ENCODE measurements at places on chromosomes 13 and 19. TPM values are rescaled to one million over a fixed set of nuclear protein-coding genes. Genes with fewer than 3 reads are reported as not detected.

NLRP4 gene
- total RNA-seq, result 1.5 TPM

HCST gene
- total RNA-seq, result 4.5 TPM

HSD17B14 gene
- total RNA-seq, result 5.6 TPM

ZNF154 gene
- 1.0 TPM for total RNA-seq

CNN1 gene
- 267 TPM for total RNA-seq

TEX26 gene
- 1.2 TPM for total RNA-seq

YJEFN3 gene
- 2.9 TPM for total RNA-seq

DPP9 gene
- 17.8 TPM for total RNA-seq

FOXO1 gene
- 46.8 TPM for total RNA-seq

ZNF729 gene
- total RNA-seq, result not detected

FGF22 gene
- total RNA-seq, result 1.4 TPM

SIGLEC8 gene
- 0.21 TPM for total RNA-seq

TUBA3C gene
- total RNA-seq, result not detected

- DNase-seq, result no peak
Measured at GRCh38 chr13:80166352-80166751, 174.6 kb downstream of the SPRY2 start.

DNA sequence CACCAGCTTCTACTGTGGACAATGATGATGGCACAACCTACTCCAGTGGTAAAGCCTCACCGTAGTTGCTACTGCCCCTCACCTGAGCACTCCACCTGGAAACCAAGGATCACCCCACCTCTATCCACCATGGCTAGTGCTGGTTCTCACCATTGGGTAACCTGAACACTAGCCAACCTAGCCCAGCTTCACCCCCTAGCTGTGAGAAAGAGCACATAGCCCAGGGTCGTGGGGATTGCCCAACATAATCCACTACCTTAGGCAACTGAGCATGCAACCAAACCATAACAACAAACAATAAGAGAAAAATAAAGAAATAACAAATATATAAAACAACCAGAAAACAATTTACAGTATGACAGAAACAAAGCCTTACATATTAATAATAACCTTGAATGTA lies 560.1 kb downstream of the DIAPH3 start:
- no peak for DNase-seq

- DNase-seq, result no peak
Measured at GRCh38 chr19:4258181-4258580, 11.3 kb downstream of the YJU2 start.

GRCh38 chr13:42786715-42787114 lies 5.3 kb downstream of the FAM216B start:
- no peak for DNase-seq

DNA sequence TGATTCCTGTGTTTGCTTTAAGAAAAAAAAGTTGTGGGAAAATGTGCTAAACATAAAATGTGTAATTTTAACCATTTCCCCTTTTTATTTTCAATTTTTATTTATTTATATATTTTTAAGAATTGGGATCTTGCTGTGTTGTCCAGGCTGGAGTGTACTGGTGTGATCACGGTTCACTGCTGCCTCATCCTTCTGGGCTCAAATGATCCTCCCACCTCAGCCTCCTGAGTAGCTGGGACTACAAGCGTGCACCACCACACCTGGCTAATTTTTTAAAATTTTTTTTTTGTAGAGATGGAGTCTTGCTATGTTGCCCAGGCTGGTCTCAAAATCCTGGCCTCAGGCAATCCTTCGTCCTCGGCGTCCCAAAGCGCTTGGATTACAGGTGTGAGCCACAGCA lies 19.0 kb downstream of the CACNG6 start:
- no peak for DNase-seq

GRCh38 chr19:2424686-2425621 lies 2.4 kb downstream of the TIMM13 start:
- no peak for DNase-seq

DNA sequence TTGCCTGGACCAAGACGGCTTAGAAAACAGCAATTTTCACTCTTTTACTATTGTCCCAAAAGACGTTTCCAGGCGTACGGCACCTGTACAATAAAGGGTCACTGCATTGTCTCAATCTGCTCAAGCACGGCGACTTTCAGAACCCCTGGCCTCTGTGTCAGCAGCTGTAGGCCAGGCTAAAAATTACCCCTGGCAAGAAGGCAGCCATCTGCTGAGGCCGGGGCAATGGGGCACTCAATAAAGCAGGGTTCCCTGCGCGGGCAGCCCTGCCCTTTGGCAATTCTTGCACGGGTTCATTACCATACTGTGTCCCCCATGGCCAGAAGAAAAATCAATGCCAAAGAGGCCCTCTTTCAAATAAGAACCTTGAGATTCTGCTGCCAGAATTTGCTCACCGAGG lies 52.1 kb downstream of the STK24 start:
- no peak for DNase-seq

DNA sequence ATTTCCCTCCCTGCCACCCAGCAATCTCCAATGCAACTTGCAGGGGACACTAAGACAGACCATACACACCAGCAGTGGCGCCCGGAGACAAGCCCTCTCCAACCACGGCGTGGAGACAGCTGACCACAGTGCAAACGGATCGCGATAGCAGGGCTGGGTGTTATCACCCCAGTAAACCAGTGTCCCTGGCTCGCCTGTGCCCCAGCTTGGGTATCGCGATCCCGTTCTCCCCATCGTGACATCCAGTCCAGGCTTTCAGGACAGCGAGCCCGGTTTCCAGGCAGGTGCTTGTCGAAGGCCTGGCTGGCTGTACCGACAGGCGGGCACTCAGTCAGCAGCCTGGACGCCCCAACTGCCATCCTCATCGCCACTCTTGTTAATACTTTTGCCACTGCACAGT lies 20.7 kb upstream of the NANOS2 start:
- no peak for DNase-seq

DNA sequence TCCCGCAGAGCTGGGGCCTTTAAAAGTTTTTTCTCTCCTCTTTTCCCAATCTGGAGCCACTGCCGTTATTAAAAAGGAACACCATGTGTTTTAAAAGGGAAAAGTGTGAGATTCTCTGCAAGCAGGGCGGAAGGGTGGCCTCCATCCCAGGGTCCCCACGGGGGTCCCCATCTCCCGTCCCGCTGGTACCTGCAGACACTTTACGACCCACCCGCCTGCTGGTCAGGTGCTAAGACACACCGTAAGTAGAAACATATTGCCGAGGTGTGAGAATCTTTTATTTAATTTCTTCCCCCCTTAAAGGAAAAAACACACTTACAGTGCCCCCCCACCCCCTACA lies 1.8 kb downstream of the CRLF1 start:
- DNase-seq, result no peak

DNA sequence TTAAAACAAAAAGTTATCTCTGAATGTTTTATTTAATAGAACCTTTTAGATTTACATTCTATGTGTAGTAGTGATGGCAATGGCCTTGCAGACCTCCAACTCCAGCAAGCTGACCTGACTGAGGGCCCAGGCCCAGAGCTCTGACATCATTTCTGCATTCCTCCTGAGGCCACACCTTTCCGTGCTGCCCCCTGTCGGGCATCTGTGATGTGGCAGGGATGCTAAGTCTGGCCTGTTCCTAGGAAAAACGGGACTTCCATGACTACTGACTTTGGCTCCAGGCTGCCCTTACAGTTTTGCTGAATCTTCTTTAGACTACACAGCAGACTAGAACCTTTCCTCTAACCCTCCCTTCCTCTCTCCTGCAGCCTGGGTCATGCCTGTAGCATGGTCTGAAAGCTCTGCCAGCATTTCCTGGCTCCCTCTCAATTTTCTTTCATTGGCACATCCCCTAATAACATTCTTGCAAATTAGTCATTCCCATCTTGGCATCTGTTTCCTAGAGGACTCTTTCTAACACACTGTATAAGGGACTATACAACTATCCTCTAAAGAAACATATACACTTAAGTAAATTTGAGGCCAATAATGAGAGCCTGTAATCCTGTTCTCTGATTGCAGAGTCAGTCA lies 249.1 kb downstream of the GPC5 start:
- no peak for DNase-seq

DNA sequence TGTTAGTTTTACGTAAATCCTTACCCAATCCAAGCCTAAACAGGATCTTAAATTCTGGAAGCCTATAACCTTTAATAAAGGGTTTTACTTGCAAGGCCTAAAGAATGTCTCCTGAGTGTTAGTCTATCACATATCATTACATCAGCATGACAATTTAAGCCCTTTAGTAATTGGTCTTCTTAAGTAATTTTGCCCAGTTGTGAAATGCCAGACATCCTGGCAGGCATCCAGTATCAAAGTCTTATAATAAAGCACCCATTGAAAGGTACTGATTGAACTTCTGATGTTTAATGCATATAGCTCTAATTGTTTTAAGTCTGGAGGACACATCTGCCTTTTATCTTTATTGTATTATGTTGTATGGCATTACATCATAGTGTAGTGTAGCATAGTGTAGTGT lies 1078.9 kb downstream of the SLITRK1 start:
- DNase-seq, result no peak

DNA sequence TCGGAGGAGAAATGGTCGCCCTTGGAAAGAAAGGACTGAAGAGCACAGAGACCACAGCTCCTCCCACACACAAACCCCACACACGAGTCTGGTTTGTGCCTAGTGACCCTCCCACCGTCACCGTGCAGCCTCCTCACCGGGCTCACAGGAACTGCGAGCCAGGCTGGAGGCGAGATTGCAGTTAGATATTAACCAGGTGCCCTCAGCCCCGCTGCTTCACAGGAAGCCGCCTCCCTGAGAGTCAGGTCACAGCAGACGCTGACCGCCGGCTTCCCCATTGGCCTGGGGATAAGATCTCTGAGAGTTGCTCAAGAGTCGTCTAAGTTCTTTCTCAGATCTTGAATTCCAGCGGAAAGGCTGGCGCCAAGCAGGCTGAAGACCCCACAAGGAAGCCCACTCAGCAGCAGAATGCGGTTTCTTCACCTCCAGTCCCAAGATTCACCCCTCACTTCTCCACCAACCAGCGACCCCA lies 870 bp downstream of the ZNF44 start:
- peak; percentile 56 for DNase-seq

DNA sequence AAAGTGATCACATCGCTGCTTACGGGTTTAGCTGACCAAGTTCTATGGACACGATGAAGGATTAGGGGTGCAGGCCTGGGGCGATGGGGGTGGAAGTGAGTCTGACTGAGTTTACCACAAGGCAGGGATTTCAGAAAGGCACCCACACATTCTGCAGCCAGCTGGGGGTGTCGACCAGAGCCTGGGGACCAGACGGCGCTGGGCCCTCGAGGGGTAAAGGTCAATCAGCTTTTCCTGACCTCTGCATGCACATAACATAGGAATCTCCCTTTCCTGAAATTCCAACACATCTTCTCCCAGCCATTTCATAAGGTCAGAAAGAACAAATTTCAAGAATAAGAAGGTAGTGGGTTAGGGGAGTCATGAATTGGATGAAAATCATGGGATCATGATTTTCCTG lies 92.0 kb downstream of the ZNF536 start:
- no peak for DNase-seq

DNA sequence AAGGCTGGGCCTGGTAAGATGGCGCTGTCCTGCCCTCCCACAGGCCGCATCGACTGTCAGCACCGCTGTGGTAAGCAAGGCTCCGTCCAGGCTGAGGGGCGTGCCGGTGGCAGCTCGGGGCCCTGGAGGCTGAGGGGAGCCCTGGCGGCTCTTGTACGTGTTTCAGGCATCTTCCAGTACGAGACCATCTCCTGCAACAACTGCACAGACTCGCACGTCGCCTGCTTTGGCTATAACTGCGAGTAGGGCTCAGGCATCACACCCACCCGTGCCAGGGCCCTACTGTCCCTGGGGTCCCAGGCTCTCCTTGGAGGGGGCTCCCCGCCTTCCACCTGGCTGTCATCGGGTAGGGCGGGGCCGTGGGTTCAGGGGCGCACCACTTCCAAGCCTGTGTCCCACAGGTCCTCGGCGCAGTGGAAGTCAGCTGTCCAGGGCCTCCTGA lies 1.2 kb downstream of the IZUMO4 start:
- no peak for DNase-seq

DNA sequence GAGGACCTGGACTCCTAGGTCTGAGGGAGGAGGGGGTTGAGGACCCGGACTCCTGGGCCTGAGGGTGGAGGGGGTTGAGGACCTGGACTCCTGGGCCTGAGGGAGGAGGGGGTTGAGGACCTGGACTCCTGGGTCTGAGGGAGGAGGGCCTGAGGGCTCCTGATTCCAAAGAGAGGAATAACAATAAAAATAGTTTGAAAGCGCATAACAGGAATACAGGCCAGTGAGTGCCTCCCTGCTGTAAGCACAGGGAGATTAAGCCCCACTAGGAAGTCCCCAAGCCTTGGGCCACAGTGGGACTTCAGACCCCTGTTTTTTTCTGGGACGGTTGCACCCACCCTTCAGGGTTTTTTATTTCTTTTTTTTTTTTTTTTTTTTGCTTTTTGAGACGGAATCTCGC lies 1.2 kb upstream of the SBK2 start:
- no peak for DNase-seq

DNA sequence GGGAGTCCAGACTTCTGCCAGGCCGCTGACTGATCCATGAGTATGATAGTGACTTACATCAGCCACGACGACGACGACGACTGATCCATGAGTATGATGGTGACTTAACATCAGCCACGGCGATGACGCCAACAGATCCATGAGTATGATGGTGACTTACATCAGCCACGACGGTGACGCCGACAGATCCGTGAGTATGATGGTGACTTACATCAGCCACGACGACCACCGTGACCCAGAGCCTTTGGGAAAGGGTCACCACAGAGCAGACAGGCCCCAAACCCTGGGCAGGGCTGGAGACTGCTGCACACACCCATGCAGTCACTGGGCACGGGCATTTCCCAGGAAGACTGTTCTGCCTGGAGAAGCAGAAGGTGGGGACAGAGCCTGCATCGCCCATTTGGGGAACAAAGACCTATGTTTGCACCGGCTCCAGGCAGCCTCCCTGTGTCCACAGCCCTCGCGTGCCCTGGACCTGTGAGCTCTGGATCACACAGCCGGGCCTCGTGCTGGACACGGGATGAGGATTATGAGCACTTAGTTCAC lies 130.9 kb upstream of the SPACA7 start:
- DNase-seq, result no peak

- DNase-seq, result no peak
Measured at GRCh38 chr19:15091918-15092753, 10.1 kb downstream of the OR1I1 start.

- DNase-seq, result no peak
Measured at GRCh38 chr13:95924389-95924994, 128.7 kb downstream of the UGGT2 start.

DNA sequence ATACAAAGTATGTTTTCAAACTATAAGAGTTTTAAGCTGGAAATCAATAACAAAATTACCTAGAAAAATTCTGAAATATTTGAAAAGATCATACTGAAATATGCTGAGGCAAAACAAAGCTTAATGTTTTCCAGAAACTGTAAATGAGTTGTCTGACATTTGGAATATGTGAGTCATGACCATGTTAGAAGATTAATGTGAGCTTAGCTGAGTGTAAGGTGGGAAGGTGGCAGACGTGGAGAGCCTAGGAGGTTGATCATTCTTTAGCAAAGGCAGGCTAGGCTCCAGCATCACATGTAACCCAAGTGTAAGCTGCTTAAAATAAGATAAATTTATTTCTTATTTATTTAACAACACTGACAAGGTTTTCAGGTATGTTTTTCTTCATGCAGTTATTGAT lies 2086.1 kb upstream of the PCDH20 start:
- DNase-seq, result no peak

Measured in uterus (tissue), 4 donors.